Activated T-cell treated with anti-CD3 and anti-CD28 coated beads, Interleukin-2, amount 50 U/mL, for 72 hours (primary cell): ENCODE measurements at places on chromosomes 16 and 17. TPM values are rescaled to one million over a fixed set of nuclear protein-coding genes. Genes with fewer than 3 reads are reported as not detected.

PDIA2 gene
- 0.42 TPM for total RNA-seq

WNT9B gene
- not detected for total RNA-seq

QPRT gene
- total RNA-seq, result 4.5 TPM

SLC16A13 gene
- total RNA-seq, result 5.5 TPM

DNA sequence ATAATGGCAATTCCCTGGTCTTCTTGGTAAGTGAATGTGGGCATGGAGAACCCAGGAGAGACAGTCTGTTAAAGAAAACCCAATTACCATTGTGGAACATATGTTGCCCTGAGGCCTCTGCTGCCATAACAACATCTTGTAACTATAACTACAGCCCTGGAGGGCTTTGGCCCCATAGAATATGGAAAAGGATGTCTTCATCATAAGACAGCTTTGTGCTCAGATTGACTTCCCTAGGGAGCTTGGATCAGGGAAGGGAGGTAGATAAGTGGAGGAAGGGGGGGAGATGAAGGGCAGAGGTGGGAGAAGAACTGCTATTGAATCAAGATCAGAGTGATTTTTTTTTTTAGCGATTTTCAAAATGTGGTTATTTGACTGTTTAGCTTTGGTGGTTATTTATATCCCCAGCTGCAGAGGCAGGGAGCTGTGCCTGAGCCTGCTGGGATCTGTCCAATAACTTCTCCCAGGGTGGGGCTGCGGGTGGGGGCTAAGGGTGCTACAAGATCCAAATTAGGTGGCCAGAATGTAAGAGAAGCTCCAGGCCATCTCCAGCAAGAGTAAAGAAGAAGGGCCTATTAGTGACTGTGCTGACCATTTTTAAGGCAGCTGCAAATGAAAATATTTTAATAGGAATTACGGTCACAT lies 5.3 kb upstream of the KAT7 start:
- no peak for DNase-seq

DNA sequence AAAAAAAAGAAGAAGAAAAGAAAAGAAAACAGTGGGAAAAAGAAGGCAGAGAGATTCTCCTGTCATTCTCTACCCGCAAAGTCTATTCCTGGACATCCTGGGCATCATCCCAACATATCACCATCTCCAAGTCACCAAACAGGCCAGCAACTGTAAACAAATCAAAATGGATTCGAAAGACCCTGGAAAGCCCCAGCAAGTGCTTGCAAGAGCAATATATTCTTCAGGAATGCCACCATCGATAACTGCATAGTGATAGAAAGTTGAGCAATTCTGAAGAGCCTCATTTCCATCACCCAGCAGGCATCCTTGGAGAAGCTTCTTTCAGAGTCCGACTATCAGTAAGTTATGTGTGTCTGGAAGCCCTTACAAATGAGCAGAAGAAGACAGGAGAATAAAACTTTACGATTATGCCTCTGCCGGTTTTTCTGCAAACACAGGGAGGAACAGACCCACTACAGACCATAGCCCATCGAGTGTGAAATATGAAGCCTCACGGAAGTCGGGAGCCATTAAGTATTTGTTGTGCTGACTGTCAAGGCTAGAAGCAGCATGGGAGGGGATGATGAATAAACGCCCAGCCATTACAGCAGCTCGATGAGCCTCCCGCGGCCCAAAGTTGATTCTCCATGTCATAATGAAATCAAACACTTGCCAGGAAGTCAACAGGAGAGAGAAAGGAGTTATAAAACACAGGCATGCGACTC lies 64.5 kb upstream of the SEC14L1 start:
- DNase-seq, result no peak

DNA sequence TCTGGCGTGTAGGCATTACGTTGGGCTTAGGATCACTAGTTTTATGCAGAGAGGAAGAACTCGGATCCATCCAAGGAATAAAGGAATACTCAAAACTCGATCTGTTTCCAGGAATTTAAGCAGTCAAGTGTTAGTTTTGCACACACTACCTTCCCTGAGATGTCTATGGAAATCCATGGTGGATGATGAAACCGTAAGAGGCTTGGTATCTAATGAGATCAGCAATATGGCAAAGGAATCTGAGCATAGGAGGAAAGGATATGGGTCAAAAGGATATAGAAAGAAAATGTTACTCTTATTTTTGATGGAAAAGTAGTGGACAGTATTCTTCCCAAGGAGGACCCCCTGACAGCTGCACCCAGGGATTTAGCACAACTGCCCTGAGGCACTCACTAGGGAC lies 59.6 kb downstream of the SMG6 start:
- DNase-seq, result no peak

- no peak for DNase-seq
These were observed 140.0 kb downstream of the SPACA3 start for GRCh38 chr17:33131620-33132019.

GRCh38 chr16:11273721-11274324 lies 394 bp upstream of the PRM3 start:
- DNase-seq, result no peak

DNA sequence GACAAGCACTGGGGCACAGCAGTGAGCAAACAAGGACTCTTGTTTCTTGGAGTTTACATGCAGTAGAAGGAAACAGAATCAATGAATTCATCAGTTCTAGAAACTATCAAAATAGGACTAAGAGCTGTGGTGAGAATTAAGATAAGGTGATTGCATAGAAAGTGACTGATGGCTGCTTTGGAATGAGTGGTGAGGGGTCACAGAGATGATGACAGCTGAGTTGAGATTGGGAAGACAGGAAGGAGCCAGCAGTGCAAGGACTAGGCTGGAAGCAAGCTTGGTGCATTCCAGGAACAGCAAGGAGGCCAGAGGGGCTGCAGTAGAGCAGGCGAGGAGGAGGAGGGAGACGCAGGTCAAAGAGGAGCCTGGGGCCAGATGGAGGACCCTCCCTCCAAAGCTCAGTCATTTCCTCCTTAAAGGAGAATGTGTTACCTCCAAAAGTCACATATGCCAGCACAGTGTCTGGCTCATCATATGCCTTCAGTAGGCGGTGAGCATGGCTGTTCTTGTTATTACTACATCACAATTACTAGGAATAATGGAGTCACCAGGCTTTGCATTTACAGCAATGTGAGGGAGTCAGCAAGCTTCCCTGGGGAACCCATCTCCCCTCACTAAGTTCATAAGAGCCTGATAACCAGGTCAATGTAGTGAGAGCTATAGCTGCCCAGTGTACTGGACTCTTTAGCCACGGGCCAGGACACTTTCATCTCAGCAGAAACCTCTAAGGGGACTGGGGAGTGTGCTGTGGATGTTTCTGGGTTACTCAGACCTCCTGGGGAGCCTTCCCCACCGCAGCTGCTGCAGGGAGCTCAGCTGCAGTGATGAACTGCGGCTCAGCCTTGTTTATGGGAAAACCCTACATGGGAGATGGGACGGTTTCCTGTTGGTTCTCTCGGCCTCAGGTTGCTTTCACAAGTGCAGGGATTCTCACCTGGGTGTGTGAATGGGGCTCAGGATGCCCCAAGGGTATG lies 157.2 kb downstream of the SEC14L1 start:
- no peak for DNase-seq
